ENCODE measurements at places on chromosomes 1 and 21. TPM values are rescaled to one million over a fixed set of nuclear protein-coding genes. Genes with fewer than 3 reads are reported as not detected.

DNA sequence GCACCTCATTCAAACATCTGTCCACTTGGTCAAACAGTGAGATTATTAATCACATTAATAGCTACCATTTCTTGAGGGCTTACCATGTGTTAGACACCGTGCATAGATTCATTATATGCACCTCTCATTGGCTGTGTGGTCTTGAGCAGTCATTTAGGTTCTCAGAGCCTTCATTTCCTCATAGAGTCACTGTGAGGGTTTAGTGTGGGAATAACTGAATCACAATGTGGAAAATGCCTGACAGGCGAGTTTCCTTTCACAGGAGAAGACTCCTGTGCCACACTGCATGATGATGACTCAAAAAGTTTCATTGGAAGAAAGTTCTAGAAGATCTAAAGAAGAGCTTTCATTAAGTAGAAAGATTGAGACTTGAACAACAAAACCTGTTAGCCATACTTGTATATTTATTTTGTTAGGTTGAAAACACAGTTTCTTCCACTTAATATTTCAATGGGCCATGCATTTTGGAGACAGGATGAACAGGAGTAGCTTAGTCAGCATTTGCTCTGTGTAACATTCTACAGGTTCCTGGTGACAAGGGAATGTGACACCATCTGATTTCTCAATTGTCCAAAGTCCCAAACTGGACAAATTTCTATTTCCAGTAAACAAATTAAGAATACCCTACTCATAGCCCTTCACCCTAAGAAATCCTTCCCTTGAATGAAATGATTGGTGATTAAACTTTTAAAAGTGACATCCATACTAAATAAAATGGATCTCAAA lies 45.7 kb downstream of the FYB2 start:
- no peaks in the 10 kb centered on the region for H3K36me3 ChIP-seq
- no peak for DNase-seq
- H3K27ac ChIP-seq, result no peak overlapping the region

DNA sequence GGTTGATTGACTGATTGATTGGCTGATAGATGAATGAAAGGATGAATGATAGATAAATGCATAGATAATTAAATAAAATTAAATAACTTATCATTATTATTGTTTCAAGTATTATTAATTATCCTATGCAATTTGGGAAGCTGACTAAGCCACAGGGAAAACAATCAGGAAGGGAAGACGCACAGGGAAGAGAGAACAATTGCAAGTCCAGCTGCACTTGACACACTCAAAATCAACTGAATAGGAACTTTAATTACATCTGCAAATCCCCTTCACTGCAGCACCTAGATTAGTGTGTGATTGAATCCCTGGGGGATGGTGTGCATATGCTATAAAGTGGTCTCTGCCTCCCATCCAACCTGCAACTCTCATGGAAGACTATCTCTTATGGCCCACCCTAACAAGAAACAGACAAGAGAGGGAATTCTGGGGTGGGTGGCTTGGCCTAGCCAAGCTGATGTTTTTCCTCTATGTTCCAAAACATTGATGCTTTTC lies 161.1 kb upstream of the FGGY start:
- H3K4me1 ChIP-seq, result peaks cover 2% of the 10 kb centered on the region
- no peak for DNase-seq
- no peaks in the 10 kb centered on the region for H3K36me3 ChIP-seq
- no peak overlapping the region for H3K4me3 ChIP-seq
- H3K27me3 ChIP-seq, result no peaks in the 10 kb centered on the region
- no peak overlapping the region for H3K27ac ChIP-seq

KCNQ4 gene
- total RNA-seq, result 0.77 TPM

DNA sequence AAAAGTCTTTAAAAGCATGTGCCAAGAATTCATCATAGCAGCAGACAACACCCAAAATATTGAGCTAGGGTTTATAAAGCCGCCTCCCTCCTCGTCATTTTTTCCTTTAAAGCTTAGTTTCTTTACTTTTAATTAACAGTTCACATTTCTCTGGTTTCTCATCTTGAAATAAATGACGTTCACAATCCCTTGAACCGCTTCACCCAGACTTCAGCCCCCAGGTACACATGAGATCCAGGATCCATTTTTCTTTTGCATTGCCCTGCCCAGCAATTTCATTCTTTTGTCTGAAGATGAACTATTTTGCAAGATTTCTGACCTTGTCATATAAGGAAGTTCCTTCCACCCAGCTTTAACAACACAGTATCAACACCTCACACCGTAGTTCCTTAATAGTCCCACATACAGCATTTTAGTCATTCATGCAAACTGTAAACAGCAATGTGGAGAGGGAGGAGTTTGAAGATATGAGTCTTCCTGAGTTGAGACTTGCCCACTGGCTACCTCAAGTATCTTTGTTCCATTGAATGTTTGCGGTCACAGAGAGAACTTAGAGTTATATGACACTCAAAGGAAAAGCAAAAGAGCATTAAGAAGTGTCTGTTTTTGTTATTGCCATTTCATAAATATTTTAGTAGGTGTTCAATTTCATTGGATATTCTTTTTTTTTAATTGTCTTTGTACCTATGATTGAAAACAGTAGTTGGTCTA lies 35.3 kb upstream of the CACYBP start:
- H3K27ac ChIP-seq, result no peak overlapping the region
- peaks cover 14% of the 10 kb centered on the region for H3K4me1 ChIP-seq
- H3K36me3 ChIP-seq, result no peaks in the 10 kb centered on the region

DNA sequence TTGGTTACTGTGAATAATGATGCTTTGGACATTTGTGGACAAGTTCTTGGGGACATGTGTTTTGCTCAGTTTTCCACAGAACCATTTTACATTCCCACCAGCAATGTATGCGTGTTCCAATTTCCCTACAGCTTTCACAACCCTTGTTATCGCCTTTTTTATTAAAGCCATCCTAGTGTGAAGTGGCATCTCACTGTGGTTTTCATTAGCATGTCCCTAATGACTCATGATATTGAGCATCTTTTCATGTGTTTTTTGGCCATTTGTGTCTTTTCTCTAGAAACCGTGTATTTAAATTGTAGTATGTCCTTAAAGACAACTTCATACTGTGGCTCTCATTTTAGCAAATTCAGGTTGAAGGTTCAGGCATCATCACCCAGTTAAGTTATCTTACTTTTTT lies 132.1 kb downstream of the TGFBR3 start:
- H3K4me1 ChIP-seq, result peaks cover 28% of the 10 kb centered on the region
- peak overlapping the region; percentile 70 for H3K27ac ChIP-seq
- no peak overlapping the region for H3K4me3 ChIP-seq
- no peak for DNase-seq
- H3K36me3 ChIP-seq, result no peaks in the 10 kb centered on the region
- no peaks in the 10 kb centered on the region for H3K27me3 ChIP-seq

DCST1 gene
- total RNA-seq, result 0.72 TPM

DNA sequence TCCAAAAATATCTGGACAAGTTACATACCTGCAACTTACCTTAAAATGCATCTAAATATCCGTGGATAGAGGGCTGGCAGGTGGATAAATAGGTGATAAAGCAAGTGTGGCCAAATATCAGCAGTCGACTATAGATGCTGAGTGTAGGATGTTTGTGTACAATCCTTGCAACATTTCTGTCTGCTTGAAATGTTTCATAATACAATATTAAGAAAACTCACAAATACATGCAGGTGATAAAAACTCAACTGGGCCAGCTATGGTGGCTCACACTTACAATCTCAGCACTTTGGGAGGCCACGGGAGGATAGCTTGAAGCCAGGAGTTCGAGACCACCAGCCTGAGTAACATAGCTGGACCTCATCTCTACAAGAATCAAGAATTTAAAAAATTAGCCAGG lies 41.0 kb downstream of the ACTA1 start:
- H3K4me1 ChIP-seq, result no peaks in the 10 kb centered on the region
- H3K4me3 ChIP-seq, result no peak overlapping the region
- no peak for DNase-seq
- H3K27ac ChIP-seq, result no peak overlapping the region
- no peaks in the 10 kb centered on the region for H3K27me3 ChIP-seq

DNA sequence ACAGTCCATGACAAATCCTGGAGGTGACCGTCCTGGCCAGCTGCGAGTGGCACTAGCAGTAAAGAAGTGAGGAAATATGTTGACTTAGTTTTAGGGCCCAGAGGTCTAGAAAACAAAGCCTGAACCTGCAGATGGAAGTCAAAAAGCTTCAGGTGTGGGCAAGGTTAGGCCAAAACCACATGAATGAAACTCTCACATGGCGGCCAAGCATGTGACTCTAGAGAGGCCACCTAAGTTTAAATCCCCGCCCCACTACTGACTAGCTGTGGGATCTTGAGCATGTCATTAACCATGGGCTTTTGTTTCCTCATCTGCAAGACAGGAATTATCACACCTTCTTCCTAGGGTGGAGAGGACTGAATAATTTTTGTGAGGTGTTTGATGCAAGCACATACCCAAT lies 148.2 kb upstream of the DAB1 start:
- no peaks in the 10 kb centered on the region for H3K36me3 ChIP-seq
- DNase-seq, result no peak
- H3K4me3 ChIP-seq, result no peak overlapping the region
- H3K27ac ChIP-seq, result no peak overlapping the region
- H3K4me1 ChIP-seq, result no peaks in the 10 kb centered on the region

DNA sequence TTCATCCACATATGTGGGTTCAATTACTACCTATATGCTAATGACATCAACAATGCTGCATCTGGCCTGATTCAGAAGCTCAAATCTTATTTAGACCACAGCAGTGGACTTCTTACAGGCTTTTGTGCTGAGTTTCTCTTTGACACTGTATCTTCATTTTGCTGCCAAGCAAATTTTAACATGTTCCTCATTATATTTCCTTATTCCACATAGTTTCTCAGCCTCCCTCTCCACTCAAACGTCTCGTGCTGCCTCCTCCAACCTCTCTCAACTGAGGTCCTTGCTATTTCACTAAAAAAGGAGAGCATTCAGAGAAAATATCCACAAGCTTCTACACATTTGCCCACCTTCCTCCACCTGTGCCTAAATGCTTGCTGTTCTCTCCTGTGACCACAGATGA lies 6.5 kb downstream of the TDRKH start:
- H3K36me3 ChIP-seq, result no peaks in the 10 kb centered on the region
- no peaks in the 10 kb centered on the region for H3K27me3 ChIP-seq
- H3K27ac ChIP-seq, result no peak overlapping the region
- DNase-seq, result no peak
- H3K4me3 ChIP-seq, result no peak overlapping the region

DNA sequence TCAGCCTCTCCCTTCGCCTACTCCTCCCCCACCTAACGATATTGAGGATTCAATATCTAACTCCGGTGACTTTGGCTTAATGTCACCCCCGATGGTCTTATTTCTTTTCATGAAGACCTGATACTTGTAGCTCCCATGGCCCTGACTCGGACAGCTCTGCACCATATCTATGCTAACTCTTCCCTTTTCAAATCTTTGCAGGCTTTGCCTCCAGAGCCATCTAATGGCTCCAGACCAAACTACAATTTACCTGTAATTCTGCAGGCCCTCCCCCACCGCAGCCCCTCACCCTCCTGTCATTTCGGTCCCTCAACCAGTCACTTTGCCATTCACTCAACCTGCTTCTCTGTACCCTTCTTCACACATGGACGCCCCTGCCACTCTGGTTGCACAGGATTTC lies 7.9 kb upstream of the GSTM5 start:
- H3K27me3 ChIP-seq, result no peaks in the 10 kb centered on the region
- no peak for DNase-seq
- no peaks in the 10 kb centered on the region for H3K36me3 ChIP-seq
- H3K4me1 ChIP-seq, result no peaks in the 10 kb centered on the region
- no peak overlapping the region for H3K4me3 ChIP-seq
- no peak overlapping the region for H3K27ac ChIP-seq

COL11A1 gene
- 1.4 TPM for total RNA-seq

RNF186 gene
- 0.59 TPM for total RNA-seq

- DNase-seq, result no peak
- H3K27me3 ChIP-seq, result no peaks in the 10 kb centered on the region
- no peak overlapping the region for H3K27ac ChIP-seq
- H3K36me3 ChIP-seq, result no peaks in the 10 kb centered on the region
- H3K4me1 ChIP-seq, result no peaks in the 10 kb centered on the region
Measured at GRCh38 chr1:186595969-186596368, 84.3 kb downstream of the PTGS2 start.

DNA sequence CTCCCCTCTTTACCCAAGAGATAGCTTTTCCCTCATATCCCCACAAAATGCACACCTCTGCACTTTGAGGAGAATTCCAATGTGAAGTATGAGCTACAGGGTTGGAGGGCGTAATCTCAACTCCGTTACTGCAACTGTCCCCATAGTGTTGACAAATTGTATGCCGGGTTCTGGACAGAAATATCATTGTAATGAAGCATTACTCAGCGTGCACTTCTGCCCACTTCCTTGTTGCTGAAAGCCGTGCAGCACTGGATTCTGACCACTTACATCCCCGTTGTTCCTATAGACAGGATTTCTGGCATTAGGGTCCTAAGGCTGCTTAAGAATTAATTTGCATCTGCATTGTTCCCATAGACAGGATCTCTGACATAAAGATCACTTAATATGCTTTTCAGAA lies 205.6 kb downstream of the RHOU start:
- H3K36me3 ChIP-seq, result no peaks in the 10 kb centered on the region
- no peaks in the 10 kb centered on the region for H3K4me1 ChIP-seq
- no peak for DNase-seq
- no peak overlapping the region for H3K4me3 ChIP-seq

DNA sequence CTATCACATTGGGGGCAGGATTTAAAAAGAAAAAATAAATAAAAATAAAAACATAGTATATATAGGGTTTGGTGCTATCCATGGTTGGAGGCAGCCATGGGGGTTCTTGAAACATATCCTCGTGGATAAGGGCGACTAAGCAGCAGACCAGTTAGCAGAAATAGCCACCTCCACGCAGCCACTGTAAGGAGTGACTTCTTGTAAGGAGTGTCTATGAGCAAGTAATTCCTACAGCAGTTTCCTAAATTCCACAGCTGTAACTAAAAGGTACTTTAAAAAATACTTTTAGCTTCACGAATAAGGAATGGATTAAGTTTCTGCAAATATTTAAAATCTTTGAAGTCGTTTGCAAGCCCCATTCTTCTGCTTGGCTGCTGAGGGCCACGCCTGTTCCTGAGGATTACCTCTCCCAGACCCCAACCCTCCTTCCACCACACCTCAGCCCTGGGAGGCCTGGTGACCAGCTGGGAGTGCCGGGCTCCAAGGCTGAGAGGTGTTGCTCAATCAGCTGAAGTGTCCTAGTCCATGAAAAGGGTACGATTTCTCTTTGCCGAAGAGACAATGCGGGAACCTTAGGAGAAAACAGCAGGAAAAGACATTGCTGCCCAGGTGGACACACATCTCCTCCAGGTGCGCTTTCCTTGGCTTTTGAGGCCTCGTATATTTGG lies 115.3 kb downstream of the ADSS2 start:
- no peak overlapping the region for H3K27ac ChIP-seq
- peaks cover 3% of the 10 kb centered on the region for H3K4me1 ChIP-seq
- no peak overlapping the region for H3K4me3 ChIP-seq
- no peak for DNase-seq
- H3K36me3 ChIP-seq, result no peaks in the 10 kb centered on the region
- no peaks in the 10 kb centered on the region for H3K27me3 ChIP-seq

DNA sequence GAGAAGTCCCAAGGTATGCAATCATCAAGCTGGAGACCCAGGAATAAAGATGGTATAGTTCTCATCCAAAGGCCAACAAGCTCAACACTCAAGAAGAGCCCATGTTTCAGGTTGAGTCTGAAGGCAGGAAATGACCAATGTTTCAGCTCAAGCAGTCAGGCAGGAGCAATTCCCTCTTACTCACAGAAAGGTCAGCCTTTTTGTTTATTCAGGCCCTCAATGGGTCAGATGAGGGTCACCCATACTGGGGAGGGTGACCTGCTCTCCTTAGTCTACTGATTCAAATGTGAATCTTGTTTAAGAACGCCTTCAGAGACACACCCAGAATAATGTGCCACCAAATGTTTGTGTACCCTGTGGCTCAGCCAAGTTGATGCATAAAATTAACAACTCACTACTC lies 262.4 kb downstream of the USP25 start:
- no peak overlapping the region for H3K27ac ChIP-seq
- no peak for DNase-seq
- no peaks in the 10 kb centered on the region for H3K27me3 ChIP-seq
- H3K4me3 ChIP-seq, result no peak overlapping the region
- H3K4me1 ChIP-seq, result no peaks in the 10 kb centered on the region

INKA2 gene
- total RNA-seq, result 22.2 TPM

Data from ovary (tissue), 10 donors.